Right lung (tissue), 10 donors: ENCODE measurements at places on chromosomes 11 and 22. TPM values are rescaled to one million over a fixed set of nuclear protein-coding genes. Genes with fewer than 3 reads are reported as not detected.

The OR5P2 gene
- polyA plus RNA-seq = 0.27 TPM

The NAALAD2 gene
- polyA plus RNA-seq = 60.1 TPM

The FOSL1 gene
- 0.19 TPM for polyA plus RNA-seq

The RGL4 gene
- 4.1 TPM for polyA plus RNA-seq

The NPAS4 gene
- 0.17 TPM for polyA plus RNA-seq

The GRAP2 gene
- 1.6 TPM for polyA plus RNA-seq

The PNPLA5 gene
- 0.08 TPM for polyA plus RNA-seq
